ENCODE measurements at places on chromosomes 11 and 22.

DNA sequence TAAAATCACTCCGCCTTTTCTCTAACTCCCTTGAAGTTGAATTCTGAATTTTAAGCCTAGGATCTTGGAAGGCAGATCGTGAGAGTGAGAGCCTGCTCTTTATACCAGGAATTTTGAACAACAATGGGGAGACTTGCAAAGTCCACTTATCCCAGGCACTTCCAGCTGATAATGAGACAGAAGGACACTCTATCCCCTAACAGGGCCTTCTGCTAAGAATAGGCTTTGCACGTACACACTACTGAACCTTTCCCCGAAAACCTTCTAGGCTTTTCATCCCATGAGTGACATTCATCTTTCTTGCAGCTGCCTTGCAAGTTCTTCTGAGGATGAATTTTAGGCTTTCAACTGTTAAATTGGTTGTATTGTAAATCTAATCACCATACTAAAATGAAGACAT lies 44.0 kb upstream of the WT1 start:
- DNase-seq, result no peak

- no peak for DNase-seq
Measured at GRCh38 chr11:8307601-8308000, 43.9 kb upstream of the LMO1 start.

GRCh38 chr11:43356336-43356735 lies 2.4 kb upstream of the TTC17 start:
- DNase-seq, result no peak

- no peak for DNase-seq
Measured at GRCh38 chr11:133892126-133892525, 46.8 kb upstream of the SPATA19 start.

DNA sequence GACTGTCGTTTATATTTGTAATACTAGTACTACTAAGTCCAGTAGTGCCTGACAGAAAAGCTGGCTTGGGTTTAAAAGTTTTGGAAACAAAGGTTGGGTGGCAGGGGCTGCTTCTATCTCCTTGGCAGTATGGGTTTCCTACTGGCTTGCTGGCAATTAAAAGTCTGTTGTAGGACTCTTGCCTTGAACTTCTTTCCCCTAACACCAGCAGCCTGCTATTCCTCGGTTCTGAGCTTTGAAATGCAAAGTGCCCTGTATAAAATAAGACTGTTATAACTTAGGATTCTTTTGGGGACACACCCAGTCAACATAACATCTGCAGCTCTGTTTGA lies 1.3 kb downstream of the RNF169 start:
- DNase-seq, result no peak

DNA sequence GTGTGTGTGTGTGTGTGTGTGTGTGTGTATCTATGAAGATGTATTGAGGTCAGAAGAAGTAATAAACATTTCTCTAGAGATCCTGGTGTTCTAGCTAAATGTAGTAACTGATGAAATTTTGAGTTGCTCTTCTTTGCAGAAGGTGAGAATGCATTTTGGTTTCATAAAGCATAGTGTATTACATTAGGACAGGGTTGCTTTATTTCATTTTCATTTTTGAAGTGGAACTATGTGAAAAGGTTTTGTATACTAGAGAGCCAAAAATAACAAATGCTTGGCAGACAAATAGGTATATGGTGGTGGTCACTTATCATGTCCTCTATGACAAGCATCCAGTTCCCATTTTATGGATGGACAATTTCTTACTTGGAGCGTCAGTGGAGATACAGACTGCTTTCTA lies 99.0 kb downstream of the CASP12 start:
- DNase-seq, result no peak

DNA sequence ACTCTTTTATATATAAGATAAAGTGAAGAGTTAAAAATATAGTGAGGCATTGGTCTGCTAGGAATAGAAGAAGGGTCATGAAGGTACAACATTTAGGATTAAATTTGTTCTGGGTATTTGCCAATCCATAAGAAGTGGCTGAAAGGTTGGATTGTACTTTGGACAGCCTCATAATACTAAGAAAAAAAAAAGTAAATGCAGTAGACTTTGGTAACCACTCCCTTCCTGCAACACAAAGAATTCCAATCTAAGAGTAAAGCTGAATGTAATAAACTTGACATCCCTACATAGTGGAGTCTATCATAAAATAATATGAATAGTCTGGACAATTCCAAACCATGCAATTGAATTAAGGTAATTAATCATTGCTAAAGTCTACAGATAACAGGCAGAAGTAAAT lies 2294.4 kb downstream of the LRRC4C start:
- DNase-seq, result no peak

- no peak for DNase-seq
Measured at GRCh38 chr11:35518766-35519165, 6.7 kb downstream of the PAMR1 start.

DNA sequence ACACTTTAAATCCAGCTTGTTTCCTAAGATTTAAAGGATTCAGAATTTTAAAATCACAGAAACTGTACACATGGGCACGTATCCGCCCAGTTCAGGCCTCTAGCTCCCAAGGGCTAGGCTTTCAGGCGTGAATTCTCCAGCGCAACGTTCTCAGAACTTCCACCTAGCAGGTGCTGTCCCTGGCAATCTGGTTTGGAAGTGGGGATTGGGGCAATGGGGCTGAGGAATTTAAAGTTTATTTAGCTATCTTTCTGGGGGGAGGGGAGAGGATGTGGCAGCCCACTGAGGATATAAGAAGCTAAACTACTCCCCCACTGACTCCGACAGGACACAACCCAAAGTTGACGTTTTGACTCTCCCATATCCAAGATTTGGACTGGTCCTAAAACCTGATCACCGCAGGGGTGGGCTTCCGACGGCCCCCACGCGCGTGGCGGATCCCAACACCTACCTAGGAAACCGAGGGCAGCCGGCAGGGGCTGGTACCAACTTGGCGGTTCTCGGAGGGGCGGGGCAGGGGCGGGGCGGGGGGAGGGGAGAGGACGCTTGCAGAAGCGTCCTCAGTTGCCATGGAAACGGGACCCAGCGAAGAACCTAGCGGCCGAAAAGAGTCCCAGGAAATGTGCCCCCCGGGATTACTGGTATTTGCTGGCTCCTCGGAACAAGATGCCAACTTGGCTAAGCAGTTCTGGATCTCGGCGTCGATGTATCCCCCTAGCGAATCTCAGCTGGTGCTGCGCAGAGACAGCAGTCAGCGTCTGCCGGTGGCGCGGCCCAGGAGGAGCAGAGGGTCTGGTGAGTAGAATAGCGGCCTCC lies at the start of gene HOATZ:
HOATZ (plus strand) TSS at position 563 of the 816 bp plus-strand sequence; CDS start at position 570, 7 bp downstream.
- no peak for DNase-seq

GRCh38 chr11:21707116-21707739 lies 485.7 kb upstream of the ANO5 start:
- DNase-seq, result no peak

DNA sequence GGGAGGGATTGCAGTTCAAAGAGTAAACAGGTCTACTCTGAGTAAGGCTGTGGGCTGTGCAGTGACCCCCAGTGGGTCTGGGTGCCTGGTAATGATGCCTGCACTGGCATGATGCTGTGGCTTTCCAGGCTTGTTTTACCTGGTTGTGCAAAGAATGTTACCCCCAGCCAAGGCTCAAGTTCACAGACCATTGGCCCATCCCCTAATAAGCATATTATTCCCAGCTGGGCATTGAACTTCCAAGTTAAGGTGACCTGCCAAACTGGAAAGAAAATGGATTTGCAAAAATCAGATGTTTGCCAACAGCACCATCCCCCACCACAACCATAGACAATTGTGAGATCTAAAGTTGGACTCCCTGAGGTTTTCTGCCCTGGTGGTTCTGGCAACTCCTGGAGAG lies 7.9 kb upstream of the EHF start:
- no peak for DNase-seq

- no peak for DNase-seq
Measured at GRCh38 chr11:104432981-104433380, 269.0 kb upstream of the PDGFD start.

- DNase-seq, result no peak
Measured at GRCh38 chr22:36510384-36510783, 3.5 kb upstream of the FOXRED2 start.

GRCh38 chr11:61700720-61701119 lies 20.5 kb downstream of the DAGLA start:
- no peak for DNase-seq

GRCh38 chr11:30919389-30920152 lies 333.4 kb upstream of the MPPED2 start:
- no peak for DNase-seq
